Temporal lobe (tissue), 4 donors: ENCODE measurements at places on chromosomes 2 and 18. TPM values are rescaled to one million over a fixed set of nuclear protein-coding genes. Genes with fewer than 3 reads are reported as not detected.

The IL36RN gene
- total RNA-seq = not detected

The IRS1 gene
- total RNA-seq = 14.3 TPM

The FAM124B gene
- 3.7 TPM for total RNA-seq

The CASP8 gene
- total RNA-seq = 0.98 TPM

The PROM2 gene
- 0.98 TPM for total RNA-seq

The SNORC gene
- total RNA-seq = 0.74 TPM

The TRABD2A gene
- total RNA-seq = under 0.01 TPM

The NT5C1B gene
- not detected for total RNA-seq

The USP34 gene
- 201 TPM for total RNA-seq

The CTNNA2 gene
- 122 TPM for total RNA-seq

The ZNF142 gene
- 13.8 TPM for total RNA-seq

The CFC1 gene
- total RNA-seq = 0.49 TPM

The IL1A gene
- not detected for total RNA-seq

The TMEM182 gene
- 2.2 TPM for total RNA-seq

The OSR1 gene
- total RNA-seq = 1.7 TPM
